ENCODE measurements at places on chromosomes 11 and 22.

DNA sequence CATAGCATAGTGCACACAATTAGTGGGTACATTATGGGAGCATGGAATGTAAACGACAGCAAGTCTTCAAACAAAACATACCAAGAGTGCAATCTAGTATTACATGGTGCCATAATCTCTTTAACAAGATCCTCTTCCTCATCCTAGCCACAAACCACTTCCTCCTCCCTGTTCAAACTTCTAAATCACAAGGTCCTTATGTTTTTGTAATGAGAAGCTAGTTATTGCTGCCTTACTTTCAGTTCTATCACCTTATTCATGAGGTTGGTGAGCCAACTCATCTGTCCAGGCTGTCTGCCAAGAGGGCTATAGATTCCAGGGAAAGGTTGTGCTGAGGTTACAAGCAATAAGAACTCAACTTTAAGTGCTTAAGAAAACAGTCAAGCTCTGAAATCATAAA is 195.4 kb upstream of the ARHGAP20 start:
- H3K27me3 ChIP-seq = no peaks in the 10 kb centered on the region
- no peaks in the 10 kb centered on the region for H3K4me1 ChIP-seq
- no peak overlapping the region for H3K4me3 ChIP-seq
- no peak overlapping the region for H3K27ac ChIP-seq

DNA sequence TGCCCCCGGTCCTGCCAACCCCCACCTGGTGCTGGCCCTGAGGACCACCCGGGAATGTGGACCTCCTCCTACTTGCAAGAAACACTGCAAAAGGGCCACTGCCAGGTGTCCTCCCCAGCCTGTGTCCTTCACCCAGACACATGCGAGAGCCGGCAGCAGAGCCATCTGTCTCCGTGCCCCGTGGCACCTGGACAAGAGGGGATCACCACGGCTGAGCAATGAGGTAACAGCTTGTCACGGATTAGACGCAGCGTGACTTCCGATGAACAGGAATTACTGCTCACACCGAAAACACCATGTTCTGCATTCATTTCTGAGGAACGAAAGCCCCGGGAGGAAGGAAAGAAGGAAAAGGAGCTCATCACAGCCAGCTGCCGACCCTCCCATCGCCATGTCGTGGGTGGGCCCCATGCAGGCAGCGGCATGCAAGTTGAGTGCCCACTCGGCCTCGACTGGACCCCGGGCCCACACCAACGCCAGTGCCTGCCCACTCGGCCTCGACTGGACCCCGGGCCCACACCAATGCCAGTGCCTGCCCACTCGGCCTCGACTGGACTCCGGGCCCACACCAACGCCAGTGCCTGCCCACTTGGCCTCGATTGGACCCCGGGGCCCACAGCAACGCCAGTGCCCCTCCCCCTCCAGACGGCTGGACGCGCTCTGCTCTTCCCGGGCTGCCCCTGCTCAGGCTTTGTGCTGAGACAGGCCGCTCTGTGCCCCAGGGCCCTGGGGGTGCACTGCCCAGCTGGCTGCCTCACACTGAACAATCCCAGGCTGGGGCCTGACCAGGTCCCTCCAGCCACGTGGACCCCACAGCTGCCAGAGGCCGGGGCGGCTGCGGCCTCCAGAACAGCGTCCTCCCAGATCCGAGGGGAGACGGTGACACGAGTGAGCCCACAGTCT is 22.0 kb downstream of the CHID1 start:
- H3K36me3 ChIP-seq = peaks cover 9% of the 10 kb centered on the region
- H3K4me3 ChIP-seq = no peak overlapping the region
- no peak for DNase-seq
- no peaks in the 10 kb centered on the region for H3K27me3 ChIP-seq

GRCh38 chr11:43518408-43519160 is 159.9 kb downstream of the TTC17 start:
- no peaks in the 10 kb centered on the region for H3K4me1 ChIP-seq
- DNase-seq = no peak
- no peaks in the 10 kb centered on the region for H3K36me3 ChIP-seq
- no peak overlapping the region for H3K27ac ChIP-seq
- H3K4me3 ChIP-seq = no peak overlapping the region

GRCh38 chr11:45250035-45250718 is 36.0 kb downstream of the SYT13 start:
- no peaks in the 10 kb centered on the region for H3K36me3 ChIP-seq
- H3K4me3 ChIP-seq = no peak overlapping the region
- H3K4me1 ChIP-seq = no peaks in the 10 kb centered on the region
- H3K27ac ChIP-seq = no peak overlapping the region
- no peak for DNase-seq

- no peak overlapping the region for H3K27ac ChIP-seq
- DNase-seq = no peak
- no peaks in the 10 kb centered on the region for H3K4me1 ChIP-seq
- no peaks in the 10 kb centered on the region for H3K27me3 ChIP-seq
- no peaks in the 10 kb centered on the region for H3K36me3 ChIP-seq
- H3K4me3 ChIP-seq = no peak overlapping the region
Measured at GRCh38 chr11:1317432-1317831, 8.0 kb upstream of the TOLLIP start.

DNA sequence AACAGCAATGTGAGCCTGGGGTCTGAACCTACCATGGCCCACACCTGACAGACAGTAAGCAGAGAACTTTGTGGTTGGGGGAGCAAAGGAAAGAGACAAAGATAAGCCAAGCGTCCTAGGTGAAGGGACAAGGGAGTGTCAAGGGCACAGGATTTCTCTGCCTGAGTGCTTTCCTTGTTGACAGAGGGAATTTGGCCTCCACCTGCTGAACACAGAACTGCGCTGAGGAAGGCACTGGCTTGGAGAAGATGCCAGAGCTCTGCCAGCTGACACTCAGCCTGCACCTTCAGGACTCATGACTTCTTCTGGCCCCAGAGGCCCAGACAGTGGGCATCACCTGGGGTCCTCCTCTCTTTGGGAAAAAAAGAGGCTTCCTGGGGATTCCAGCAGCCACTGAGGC is 789 bp upstream of the LRRC55 start:
- H3K36me3 ChIP-seq = no peaks in the 10 kb centered on the region
- H3K4me3 ChIP-seq = no peak overlapping the region
- no peaks in the 10 kb centered on the region for H3K27me3 ChIP-seq
- no peaks in the 10 kb centered on the region for H3K4me1 ChIP-seq

- H3K36me3 ChIP-seq = no peaks in the 10 kb centered on the region
- no peak overlapping the region for H3K4me3 ChIP-seq
- no peak for DNase-seq
- no peak overlapping the region for H3K27ac ChIP-seq
- no peaks in the 10 kb centered on the region for H3K4me1 ChIP-seq
- H3K27me3 ChIP-seq = no peaks in the 10 kb centered on the region
Measured at GRCh38 chr11:2748814-2749554, 49.2 kb upstream of the KCNQ1OT1 start.

DNA sequence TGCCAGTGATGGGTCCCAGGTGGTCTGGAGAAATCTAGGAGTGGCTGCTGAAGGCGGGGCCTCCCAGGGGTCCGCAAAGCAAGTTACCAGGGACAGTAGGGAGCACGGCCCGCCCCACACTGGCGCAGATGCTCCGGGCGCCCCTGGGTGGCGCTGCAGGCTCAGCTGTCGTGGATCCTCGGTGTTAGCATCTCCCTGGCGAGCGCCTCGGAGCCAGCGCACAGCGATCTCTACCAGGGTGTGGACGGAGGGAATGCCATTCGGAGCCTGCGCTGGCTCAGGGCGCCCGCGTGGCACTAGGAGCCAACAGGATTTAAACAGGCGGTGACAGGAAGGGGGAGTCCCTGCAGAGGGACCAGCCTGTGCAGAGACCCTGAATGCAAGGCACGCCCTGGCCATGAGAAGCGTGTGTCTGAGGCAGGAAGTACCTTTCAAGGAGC is 20.2 kb downstream of the FADS3 start:
- H3K27ac ChIP-seq = peak overlapping the region; percentile 74
- no peaks in the 10 kb centered on the region for H3K4me1 ChIP-seq
- H3K4me3 ChIP-seq = peak overlapping the region; percentile 8
- DNase-seq = no peak

- H3K27ac ChIP-seq = no peak overlapping the region
- H3K4me1 ChIP-seq = no peaks in the 10 kb centered on the region
- no peak overlapping the region for H3K4me3 ChIP-seq
- no peak for DNase-seq
Measured at GRCh38 chr11:12704049-12704448, 29.8 kb downstream of the TEAD1 start.

DNA sequence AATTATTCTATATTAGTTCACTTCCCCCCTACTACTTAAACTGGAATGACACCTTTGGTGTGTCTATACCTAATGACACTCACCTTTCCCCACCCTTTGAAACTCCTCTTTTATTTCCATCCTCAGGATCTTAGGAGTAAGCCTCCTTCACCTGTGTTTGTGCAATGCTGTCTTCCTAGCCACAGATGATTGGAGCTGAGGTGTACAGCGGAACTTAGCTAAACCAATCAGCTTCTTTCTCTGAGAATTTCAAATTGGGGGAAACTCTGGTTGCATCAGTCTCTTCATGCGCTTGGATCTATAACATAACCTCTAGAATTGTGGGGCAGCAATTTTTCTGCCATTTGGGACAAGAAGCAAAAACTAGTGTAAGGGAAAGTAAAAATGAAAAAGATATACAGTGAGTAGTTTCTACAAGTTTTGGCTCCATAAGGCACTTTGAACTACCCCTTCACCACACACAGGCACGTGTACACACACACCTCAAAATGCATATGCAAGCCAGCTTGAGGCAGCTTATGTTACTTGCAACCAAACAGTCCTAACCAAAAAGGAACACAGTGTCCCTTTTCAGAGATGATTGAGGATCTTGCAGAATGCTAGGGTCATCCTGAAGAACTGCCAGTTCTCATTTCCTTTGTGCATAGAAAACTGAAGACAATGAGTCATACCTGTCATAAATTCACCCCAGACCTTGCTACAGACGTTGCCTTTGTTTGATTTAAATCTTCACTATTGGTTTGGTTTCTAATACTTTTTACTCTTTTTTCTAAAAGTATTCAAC is 36.0 kb upstream of the LDLRAD3 start:
- no peaks in the 10 kb centered on the region for H3K4me1 ChIP-seq
- H3K27ac ChIP-seq = no peak overlapping the region
- H3K27me3 ChIP-seq = no peaks in the 10 kb centered on the region
- peak; percentile 64 for DNase-seq
- H3K36me3 ChIP-seq = no peaks in the 10 kb centered on the region

DNA sequence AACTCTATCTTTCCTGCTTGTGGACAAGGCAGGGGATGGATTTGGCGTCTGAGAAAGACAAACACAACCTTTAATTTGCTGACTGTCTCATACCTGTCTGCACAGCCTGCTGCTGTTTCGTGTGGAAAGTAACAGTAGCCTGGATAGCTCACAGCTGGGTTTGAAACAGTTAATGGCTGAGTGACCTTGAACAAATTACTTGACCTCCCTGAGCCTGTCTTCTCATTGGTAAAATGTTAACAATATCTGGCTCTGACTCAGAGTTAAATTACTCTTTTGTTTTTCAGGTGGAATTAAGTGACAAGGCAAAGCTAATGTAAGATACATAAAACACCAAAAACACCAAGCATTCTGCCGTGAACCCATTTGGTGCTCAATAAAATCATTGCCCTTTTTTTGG is 41.1 kb upstream of the ADA2 start:
- DNase-seq = no peak
- H3K27ac ChIP-seq = no peak overlapping the region
- H3K27me3 ChIP-seq = no peaks in the 10 kb centered on the region
- no peak overlapping the region for H3K4me3 ChIP-seq
- H3K4me1 ChIP-seq = no peaks in the 10 kb centered on the region
- H3K36me3 ChIP-seq = no peaks in the 10 kb centered on the region

DNA sequence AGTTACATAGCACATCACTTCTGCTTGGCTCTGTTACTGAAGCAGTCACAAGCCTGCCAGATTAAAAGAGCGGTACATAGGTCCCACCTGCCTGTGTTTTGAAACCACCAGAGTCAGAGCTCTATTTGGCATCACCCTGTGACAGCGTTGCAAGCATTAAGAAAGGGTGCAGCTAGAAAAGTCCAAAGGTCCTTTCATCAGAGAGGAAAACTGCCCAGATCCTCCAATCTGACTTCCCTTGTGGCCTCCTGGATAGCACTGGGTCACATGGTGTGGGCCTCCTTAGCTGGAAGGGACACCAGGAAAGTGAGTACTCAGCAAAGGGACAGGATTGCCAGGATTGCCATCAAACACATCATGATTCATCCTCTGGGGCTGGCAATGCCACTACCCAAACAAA is 22.9 kb downstream of the STX3 start:
- no peak for DNase-seq
- peak overlapping the region; percentile 16 for H3K27ac ChIP-seq

All from ascending aorta (tissue), 2 donors.